ENCODE measurements at places on chromosomes 7 and 10. TPM values are rescaled to one million over a fixed set of nuclear protein-coding genes. Genes with fewer than 3 reads are reported as not detected.

RAB19 gene
- total RNA-seq, result not detected

MTURN gene
- total RNA-seq, result 281 TPM

TSPAN12 gene
- 3.9 TPM for total RNA-seq

CYREN gene
- total RNA-seq, result 11.1 TPM

ZNF485 gene
- 6.6 TPM for total RNA-seq
